ENCODE measurements at places on chromosomes 6 and 20.
A peak's percentile ranks its signal among the peaks of the same experiment; 100 is the strongest.

GRCh38 chr6:27290065-27290849 lies 21.8 kb downstream of the POM121L2 start:
- DNase-seq, result peak; percentile 89

DNA sequence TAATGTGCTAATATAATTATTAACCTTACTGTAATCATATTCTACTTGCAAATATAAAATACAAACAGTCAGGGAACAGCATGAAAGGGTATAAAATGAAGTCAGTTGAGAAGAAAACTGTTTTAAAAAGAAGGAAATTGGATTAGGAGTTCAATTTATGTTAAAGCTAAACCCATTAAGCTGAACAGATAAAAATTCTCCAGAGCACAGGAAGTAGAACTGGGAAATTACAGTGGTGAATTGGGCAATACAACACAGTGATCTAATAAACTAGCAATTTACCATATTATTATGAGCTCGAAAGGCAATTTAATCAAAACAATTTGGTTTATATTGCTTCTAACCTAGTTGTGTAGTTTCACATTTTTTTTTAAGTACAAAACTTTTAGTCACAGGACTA lies 407.4 kb upstream of the RGS17 start:
- DNase-seq, result no peak

GRCh38 chr6:29953001-29953441 lies 10.7 kb downstream of the HLA-A start:
- DNase-seq, result no peak

GRCh38 chr6:25862199-25862598 lies 11.8 kb downstream of the SLC17A3 start:
- no peak for DNase-seq

DNA sequence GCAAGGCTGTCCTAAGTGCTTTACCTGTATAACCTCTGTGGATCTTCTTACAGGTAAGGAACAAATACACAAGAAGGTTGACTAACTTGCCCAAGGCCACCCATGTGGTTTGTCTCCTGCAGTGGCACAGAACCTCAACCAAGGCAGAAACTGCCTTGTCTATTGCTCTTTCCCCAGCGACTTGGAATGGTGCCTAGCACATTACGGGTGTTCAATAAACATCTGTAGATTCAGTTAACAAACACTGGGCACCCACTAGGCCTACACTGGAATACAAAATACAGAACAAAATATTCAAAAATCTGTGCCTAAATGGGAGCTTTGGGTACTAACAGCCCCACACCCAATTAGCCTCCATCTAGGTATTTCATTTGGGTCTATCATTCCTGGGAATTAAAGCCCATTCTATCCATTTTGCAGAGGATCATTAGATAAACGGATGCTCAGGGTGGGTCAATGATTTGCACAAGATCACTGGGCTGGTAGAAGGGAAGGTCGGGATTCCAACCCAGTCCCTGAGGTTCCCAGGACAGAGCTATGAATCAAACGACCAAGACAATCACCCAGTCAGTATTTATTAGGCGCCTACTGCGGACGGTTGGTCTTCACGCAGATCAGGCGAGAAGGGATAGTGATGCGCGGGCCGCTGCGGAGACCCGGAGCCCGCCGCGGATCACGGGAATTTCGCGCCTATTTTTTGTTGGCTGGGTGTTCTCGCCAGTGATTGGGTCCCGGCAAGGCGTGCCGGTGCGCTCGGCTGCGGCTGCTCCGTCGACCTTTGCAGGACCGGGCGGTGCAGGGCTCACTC lies at the start of gene STK35:
TSS of gene STK35 (plus strand) at position 771 of the 808 bp plus-strand sequence. CDS start 55 bp downstream, outside the sequence.
- no peak for DNase-seq

DNA sequence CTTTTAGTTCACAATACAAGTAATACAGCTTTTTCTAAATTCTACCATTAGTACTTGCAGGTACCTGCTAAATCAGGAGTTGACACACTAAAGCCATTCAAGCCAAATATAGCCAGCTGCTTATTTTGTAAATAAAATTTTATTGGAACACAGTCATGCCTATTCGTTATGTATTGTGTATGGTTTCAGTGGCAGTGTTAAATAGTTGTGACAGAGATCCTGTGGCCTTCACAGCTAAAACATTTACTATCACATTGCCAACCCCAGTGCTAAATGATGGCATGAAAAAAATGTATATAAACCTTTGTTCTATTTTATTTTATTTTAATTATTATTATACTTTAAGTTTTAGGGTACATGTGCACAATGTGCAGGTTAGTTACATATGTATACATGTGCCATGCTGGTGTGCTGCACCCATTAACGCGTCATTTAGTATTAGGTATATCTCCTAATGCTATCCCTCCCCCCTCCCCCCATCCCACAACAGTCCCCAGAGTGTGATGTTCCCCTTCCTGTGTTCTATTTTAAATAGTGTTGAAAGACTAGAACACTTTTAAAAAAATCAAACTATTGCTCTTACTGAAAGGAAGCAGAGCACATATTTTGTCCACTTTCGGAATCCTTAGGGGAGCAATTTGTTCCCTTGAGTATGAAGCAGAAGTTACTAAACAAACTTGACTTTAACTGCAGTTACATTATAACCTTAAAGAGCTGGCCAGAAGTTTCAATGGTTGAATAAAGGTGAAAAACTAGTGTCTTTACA lies 115.7 kb downstream of the PRIM2 start:
- no peak for DNase-seq

DNA sequence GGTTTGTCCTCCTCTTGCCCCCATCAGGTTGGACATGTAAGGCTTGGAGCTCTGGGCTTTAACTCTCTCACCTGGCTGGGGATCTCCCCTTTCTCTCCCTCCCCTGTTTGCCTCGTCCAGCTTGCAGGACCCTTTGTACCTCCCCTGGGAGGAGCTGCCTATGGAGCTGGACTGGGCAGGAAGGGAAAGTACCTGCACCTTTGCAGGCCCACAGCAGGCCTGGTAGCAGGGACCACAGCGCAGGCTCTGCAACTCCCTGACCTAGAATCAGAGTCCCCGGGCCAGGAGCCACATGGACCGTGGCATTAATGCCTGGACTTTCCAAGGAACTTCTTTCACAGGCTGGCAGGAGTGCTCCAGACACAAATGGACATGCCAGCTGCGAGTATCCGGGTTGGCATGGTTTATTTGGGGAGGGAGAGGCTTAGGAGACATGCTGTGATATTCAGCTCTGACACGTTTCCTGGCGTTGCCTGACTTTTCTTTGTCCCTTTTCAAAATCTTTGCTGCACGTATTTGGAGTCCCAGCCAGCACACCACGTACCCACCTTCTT lies 268.5 kb upstream of the EXOC2 start:
- DNase-seq, result no peak

DNA sequence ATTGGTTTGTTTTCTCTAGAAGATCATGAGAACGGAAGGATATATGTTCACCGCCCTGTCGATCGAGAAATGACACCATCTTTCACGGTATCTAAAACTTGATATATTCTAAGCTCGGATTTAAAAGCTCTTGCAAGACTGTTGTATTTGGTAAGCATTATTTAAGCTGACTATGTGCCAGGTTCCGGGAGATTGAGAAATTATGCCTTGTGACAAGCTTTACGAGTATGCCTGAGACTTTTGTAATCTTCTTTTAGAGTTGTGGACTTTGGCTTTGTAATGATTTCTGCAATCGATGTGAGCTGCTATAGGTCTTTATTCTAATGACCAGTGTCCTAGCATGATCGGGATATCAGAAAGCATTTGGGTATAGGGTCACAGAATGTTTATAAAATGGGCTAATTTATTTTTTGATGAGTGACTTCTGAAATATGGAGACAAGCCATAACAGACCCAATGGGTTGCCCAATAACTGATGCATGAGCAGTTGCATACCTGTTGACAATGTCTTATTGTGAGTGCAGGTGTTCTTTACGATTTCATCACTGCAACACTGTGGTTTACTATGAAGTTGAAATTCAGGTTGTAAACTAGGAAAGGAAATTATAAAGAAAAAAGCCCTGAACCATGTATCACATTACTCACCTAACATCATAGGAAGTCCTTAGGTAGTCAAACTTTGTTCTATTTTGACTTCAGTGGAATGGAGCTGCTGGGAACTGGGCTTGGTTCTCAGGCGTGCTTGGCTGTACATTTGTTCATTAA lies 14.0 kb downstream of the CDH26 start:
- DNase-seq, result no peak

DNA sequence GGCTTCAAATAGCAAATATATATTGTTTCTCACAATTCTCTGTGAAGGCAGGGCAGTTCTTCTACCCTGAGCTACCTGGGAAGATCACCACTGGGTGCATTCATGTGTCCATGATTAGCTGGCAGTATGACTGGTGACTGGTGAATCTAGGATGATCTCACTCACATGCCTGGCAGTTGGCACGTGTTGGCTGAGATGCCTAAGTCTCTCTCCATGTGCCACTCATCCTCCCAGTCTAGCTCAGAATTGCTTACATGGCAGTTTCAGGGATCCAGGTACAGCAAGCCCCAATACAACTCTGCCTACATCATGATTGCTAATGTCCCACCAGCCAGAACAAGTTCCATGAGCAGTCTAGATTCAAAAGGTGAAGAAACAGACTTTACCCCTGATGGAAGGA lies 346.8 kb upstream of the CNR1 start:
- DNase-seq, result no peak

DNA sequence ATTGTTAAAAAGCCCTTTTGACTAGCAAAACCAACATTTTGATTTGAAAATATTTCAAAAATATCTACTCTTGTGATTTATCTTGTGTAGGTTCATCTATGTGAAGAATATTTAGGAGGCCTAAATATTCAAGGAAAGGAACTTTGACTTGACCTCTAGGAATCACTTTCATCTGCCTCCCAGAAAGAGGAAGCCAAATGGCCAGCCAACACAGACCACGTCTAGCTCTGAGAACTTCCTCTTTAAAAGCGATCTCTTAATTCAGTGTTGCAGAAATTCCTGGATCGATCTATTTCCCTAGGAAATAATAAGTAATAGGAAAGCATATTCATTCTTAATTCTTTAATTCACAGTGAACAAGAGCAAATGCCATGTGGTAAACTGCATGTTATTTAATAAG lies 9.6 kb upstream of the MOXD1 start:
- DNase-seq, result no peak

DNA sequence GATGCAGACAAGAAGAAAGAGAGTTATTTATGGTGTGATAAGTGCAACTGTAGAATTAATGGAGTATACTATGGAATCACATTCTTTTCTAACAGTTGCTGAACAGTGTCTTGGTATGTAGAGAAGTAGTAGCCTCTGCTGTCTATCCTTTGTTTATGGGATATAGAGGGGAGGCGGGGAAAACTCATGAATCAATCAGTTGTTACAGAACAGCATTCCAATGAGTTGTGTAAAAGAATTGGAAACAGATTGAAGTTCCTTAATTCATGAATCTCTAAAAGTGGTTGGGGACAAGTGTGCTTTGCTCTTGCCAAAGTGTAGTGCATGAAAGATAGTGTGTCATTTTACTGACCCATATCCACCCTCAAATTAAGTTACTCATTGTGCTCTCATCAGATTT lies 77.7 kb downstream of the FLRT3 start:
- no peak for DNase-seq

DNA sequence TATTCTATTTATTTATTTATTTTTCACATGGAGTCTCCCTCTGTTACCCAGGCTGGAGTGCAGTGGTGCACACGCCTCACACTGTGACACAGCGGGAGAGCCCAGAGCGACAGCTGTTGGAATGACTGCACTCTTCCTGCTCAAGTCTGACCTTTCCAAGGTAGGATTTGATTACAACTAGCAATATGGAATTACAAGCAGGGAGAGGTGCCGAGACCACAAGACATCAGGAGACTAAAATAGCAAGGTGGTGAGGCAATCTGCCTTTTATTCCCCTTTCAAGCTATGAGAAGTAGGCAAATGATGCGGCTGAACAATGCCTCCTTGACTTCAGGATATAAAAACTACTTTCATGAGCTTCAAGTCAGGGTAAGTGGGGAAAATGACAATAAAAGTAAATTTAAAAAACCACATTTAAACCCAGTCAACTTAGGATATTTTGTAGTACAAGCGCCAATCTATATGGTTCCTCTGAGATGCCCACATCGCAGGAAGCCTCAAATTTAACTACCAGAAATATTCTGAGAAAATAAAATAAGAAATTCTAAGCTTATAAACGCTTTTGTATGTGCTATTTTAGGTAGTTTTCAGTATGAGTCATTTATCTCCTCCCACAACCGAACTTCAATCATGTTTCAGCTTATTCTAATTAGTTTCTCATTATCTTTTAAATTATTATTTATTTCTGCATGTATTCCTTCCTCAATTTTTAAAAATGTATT lies 146.9 kb upstream of the SGK1 start:
- DNase-seq, result no peak

Data from iPS DF 19.7 (cell line).